Stomach (tissue), 19 donors: ENCODE measurements at places on chromosomes 12 and 14. TPM values are rescaled to one million over a fixed set of nuclear protein-coding genes. Genes with fewer than 3 reads are reported as not detected.

- H3K27ac ChIP-seq, result no peak overlapping the region
- no peaks in the 10 kb centered on the region for H3K4me1 ChIP-seq
- H3K36me3 ChIP-seq, result no peaks in the 10 kb centered on the region
- H3K4me3 ChIP-seq, result no peak overlapping the region
These were observed 7.1 kb upstream of the SMUG1 start for GRCh38 chr12:54195737-54196347.

DNA sequence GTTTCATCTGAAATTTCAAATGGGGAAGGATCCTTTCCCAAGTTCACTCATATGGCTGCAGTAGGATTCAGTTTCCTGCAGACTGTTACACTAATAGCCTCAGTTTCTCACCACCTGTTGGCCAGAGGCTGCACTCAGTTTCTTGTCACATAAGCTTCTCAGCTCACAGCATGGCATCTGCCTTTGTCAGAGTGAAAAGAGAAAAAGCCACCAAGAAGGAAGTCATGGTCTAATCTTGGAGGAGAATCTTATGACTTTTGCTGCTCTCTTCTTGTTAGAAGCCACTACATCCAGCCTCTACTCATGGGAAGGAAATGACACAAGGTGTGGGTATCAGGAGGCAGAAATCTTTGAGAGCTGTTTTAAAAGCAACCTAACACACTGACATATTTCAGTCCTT is 39.4 kb upstream of the BTG1 start:
- H3K27me3 ChIP-seq, result no peaks in the 10 kb centered on the region
- H3K4me3 ChIP-seq, result no peak overlapping the region
- no peaks in the 10 kb centered on the region for H3K4me1 ChIP-seq
- no peak overlapping the region for H3K27ac ChIP-seq
- no peak for DNase-seq

DNA sequence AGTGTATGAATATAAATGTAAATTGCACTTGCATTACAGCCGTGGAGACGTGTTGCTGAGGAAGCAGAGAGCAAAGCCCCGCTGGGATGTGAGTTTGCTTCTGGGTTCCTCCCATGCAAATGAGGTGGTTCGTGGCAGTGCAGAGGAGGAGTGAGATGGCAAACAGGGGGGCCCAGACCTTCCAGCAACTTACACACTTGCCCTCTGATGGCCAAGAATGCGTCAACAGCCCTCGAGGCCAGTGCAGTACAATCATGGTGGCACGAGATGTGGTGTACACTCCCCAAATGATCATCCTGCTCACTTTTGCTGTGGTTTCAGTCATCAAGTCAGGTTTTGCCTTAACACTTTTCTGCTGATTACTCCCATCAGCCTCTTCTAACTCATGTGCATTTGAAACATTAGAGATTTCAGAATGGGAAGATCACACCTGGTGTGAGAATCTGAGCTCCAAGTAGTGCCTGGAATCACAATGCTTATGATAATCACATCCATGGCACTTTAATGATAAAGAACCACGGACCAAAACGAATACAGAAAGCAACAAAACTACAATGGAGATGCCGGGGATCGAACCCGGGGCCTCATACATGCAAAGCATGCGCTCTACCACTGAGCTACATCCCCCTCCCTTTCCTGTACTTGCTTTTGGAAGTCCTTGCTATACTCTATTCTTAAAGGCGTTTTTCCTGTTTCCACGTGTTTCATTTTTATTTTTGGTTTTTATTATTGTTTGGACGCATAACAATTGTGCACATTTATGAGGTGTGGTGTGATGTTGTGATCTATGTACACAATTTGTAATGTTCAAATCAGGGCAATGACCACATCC is 7.0 kb upstream of the UBC start:
- H3K36me3 ChIP-seq, result no peaks in the 10 kb centered on the region
- peaks cover 72% of the 10 kb centered on the region for H3K4me1 ChIP-seq
- H3K27ac ChIP-seq, result peak overlapping the region; percentile 100
- peak; percentile 83 for DNase-seq
- H3K4me3 ChIP-seq, result peak overlapping the region; percentile 26

The ASIC1 gene
- not detected for total RNA-seq

- H3K27me3 ChIP-seq, result peaks cover 9% of the 10 kb centered on the region
- no peaks in the 10 kb centered on the region for H3K4me1 ChIP-seq
- no peak overlapping the region for H3K4me3 ChIP-seq
- H3K36me3 ChIP-seq, result no peaks in the 10 kb centered on the region
These were observed 22.7 kb upstream of the ULK1 start for GRCh38 chr12:131871677-131872076.
